ENCODE measurements at places on chromosomes 16 and 17.

- DNase-seq = no peak
Observed at GRCh38 chr17:16447676-16448075, 32.3 kb downstream of the TRPV2 start.

GRCh38 chr17:7293159-7293558 is 1.3 kb downstream of the YBX2 start:
- DNase-seq = no peak

DNA sequence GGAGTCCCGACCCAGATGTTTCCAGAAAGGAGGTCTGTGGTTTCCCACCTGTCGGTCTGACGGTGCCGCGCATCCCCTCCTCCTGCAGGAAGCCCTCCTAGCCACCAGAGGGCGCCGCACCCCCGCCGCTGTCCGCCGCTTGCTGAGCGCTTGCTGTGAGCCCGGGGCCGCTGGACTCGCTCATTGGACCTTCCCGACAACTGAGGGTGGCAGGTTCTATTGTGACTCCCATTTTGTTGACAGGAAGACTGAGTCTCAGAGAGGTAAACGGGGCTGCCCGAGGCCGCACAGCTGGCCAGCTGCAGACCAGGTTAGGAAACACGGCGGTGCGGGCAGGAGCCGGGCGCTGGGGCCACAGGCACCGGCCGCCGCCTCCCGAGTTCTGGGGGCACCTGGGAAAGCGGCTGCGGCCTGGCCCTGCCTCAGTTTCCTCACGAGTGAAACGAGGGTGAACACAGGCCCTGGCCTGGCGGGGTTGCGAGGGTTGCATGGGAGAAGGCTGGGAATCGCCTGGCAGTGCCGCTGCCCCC is 191.1 kb upstream of the CIBAR2 start:
- no peak for DNase-seq

DNA sequence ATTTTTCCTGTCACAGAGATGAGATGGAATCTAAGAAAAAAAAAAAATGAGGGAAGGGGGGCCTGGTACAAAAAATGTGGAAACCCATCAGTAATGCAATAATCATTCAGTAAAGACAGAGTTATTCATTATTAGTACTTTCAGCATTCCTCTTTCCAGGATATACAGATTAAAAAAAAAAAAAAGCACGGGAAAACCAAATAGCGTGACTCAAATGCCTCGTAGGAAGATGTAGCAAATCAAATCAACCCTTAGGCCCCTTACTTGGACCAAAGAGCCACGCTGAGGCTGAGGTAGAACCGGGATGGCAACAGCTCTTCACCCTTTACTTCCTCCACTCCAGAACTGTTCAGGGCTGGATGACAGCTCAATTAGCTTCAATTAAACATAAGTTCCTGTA is 52.5 kb downstream of the SMG6 start:
- DNase-seq = no peak

- peak; percentile 96 for DNase-seq
Observed at GRCh38 chr16:82888591-82889001, 261.8 kb downstream of the CDH13 start.

DNA sequence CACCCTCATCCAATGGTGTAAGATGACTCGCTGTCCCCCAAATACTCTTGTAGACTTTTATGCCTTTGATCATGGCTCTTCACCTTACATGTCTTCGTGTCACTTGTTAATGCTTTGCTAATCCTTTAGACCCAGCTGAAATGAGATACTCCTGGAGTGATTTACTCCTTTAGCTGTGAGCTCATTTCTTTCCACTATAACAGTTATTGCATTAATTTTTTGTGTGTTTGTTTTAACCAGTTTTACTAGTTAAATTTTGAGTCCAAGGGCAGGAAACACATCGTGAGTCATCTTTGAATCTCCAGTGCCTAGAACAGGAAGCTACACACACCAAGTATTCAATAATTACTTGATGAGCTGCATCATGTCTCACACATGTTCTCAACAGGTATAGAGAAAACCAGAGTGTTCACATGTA is 6.5 kb upstream of the CTCF start:
- peak; percentile 78 for DNase-seq

- DNase-seq = no peak
Observed at GRCh38 chr17:27218041-27218440, 75.9 kb upstream of the WSB1 start.

DNA sequence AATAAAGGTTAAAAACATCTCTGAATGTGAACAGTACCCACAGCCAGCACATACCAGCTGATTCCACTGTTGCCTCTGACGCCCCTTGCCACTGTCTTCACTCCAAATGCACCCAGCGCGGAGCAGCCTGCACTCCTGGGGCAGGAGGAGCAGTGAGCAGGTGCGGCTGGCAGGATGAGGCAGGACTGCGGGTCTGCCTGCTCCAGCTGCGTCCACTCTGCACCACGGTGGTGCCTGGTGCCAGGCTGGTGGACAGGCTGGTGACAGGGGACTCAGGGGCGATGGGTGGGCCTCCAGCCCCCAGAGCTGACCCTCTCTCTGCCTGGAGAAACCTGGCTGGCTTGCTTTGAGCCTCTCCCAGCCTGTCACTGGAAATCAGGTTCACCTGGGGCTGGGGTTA is 9.4 kb downstream of the RAB40B start:
- no peak for DNase-seq

GRCh38 chr17:1390432-1391367 is 9.3 kb downstream of the YWHAE start:
- DNase-seq = no peak

GRCh38 chr17:3738562-3739295 is 15.0 kb downstream of the HASPIN start:
- DNase-seq = no peak

DNA sequence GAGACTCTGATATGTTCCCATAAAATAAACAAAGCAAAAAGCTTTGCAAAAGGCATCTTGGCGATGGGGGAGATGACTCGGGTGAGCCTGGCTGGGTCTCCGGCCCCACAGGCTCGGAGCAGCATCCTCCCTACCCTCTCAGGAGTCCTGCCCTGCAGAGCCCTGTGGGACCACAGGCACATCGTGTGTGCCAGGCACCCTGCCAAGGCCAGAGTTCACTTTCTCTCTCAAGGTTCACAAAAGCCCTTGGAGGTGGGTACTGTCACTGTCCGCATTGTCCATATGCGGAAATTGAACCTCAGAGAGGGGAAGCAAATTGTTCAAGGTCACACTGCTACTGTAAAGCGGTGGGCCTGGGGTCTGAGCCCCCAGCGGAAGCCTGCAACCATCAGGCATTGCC is 48.5 kb downstream of the CRISPLD2 start:
- no peak for DNase-seq
